ENCODE measurements at places on chromosomes 12 and 14.

DNA sequence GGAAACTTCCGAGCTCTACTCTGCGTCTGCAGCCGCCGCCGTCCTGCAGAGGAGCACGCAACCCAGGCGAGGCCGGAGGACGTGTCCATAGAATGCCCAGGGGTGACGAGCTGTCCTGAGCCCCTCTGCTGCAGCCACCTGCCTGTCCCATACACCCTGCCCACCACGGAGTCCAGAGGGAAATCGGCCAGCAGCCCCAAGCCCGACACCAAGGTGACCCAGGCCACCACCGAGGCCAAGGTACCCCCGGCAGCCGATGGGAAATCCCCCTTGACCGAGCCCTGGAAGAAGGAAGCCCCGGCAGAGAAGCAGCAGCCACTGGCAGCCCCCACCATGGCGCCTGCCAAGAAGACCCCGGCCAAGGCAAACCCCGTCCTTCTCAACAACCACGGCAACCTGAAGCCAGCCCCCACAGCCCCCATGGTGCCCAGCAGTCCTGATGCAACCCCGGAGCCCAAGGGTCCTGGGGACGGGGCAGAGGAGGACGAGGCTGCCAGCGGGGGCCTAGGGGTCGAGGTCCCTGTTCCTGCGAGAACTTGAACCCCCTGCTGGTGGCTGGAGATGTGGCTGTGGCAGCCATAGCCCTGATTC lies 128.7 kb upstream of the C14orf180 start:
- DNase-seq: no peak

- no peak for DNase-seq
Measured at GRCh38 chr12:124472690-124473279, 94.6 kb downstream of the NCOR2 start.

DNA sequence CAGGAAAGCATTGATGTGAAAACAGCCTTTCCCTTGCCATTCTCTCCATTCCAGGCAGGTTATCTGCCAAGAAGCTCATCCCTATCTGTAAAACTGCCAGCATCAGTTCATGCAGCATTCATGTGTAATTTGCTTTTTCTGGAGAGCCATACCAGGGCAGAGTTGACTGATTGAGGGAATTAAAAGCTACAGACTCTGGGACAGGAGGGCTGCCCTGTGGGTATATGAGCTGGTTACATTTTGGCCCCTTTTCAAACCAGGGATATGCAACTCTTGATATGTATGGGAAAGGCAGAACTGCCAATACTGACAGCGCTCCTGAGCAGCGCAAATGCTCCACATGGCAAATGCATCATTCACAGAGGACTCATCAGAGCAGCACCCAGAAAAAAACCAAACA lies 53.7 kb downstream of the SYT1 start:
- DNase-seq: no peak

DNA sequence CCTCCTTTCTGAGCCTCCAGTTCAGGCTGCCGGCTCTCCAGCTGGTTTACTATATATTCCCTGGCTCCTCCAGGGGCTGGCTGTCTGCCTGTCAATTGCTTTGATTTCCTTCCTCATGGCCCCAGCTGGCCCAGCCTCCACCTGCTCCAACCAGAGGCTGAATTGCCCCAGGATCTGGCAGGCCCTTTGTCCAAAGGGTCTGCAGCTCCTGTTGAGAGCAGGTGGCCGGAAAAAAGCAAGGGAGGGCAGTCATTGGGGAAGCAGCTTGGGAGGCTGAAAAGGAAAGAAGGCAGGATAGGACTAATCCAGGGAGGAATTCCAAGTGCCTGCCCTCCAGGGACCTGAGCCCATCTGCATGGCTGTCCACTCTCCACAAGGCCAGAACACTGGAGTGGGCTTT lies 25.3 kb downstream of the PAH start:
- no peak for DNase-seq

- peak; percentile 77 for DNase-seq
Measured at GRCh38 chr14:52961060-52961639, 10.3 kb upstream of the FERMT2 start.

DNA sequence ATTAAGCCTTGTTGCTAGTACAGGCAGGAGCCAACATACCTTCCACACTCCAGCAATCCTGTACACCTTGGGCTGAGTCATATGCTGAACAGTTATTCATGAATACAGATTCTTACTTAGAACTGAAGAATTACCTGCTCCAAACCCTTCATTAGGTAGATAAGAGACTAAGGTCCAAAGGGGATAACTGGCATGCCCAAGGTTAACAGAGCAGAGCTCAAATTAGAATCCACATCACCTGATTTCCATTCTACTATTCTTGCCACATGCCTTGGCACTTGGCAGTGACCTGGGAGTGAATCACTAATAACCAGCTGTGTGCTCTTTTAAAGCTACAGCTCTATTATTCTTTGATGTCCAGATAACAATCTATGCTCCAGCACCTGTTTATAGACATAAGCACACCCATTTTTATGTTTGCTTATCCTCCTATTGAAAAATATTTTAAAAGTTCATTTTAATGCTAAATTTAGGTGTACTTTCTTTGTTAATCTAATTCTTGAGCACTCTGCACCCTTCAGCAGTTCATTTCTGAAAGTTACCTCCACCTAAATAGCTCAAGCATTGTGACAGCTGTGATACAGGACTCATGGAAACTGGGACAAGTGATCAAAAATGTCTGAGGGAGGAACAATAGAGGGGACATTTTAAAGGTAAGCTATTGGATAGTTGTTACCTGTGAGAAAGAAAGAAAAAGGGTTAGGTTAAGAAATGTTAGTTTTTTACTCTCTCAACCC lies 19.4 kb downstream of the LPCAT3 start:
- DNase-seq: no peak

DNA sequence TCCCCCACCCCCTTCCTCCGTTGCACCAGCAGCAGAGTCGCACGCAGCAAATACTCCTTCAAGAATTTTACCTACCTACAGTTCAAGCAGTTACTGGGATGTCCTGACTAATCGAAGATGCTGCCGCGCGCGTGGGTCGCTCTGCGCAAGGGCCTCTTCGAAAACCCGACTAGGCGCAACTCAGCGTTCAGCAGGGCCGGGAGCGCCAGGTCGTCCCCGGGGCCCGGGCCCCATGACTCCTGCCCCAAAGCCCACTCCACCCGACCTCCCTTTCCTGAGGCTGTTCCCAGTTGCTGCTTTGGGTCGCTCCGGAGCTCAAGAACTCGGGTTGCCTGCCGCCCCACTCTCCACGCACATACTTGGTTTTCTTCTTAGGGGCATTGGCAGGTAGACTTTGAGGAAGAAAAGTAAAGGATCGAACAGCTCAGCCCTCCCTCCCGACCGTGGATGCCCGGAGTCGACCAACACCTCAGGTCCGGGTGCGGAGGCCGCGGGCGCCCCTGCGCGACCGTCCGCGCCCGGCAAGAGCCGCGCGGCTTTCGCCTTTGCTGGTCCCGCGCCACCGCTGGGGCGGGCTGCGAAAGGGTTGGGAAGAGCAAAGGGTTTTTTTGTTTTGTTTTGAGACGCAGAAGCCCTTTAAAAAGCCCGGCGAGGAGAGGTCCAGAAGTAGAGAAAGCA lies 1.9 kb downstream of the BMP4 start:
- DNase-seq: peak; percentile 64

DNA sequence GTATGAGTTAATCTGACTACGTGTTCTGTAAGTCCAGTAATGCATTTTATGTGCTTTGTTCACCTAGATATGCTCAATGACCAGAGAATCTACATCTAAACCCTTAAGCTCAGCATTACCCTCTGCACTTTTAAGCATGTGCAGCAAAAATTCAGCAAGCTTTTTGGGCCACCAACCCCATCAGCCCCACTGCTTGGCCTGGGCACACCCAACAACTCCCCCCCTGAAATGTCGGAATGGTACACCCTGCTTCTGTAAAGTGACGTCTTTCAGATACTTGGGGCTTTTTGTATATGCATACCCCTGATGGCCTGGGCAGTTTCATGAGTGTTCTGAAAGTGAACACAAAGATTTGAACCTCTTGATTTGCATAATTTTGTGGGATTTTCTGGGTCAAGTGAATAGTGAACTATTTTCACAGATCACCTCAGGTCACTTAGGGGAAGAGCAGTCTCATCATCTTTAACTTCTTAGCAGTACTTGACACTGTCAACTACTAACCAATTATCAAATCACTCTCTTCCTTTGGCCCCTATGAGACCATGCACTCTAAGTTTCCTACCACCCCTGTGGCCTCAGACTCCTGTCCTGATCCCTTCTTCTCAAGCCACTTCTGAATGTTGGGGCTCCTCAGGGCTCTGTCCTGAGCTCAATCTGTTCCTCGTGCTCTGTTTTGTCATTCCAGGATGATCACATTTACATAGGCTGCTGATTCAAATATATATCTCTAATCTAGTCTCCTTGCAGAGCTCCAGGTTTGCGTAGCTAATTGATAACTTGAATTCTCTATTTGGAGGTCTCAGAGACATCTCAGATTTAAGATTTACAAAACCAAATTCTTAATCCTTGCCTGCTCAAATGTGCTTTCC lies 36.3 kb upstream of the PPM1A start:
- no peak for DNase-seq

All from adipocyte (in vitro differentiated cells).